Naive thymus-derived CD4-positive, alpha-beta T cell (primary cell): ENCODE measurements at places on chromosomes 6 and 20. TPM values are rescaled to one million over a fixed set of nuclear protein-coding genes. Genes with fewer than 3 reads are reported as not detected.

Gene SMLR1
- total RNA-seq: not detected

Gene GTSF1L
- total RNA-seq: not detected

Gene PIM1
- total RNA-seq: 537 and 550 TPM in 2 replicates

Gene DSP
- not detected for total RNA-seq

Gene CST9L
- not detected in 2 replicates for total RNA-seq

Gene C20orf96
- 5.7 TPM for total RNA-seq

Gene GPLD1
- 1.7 TPM for total RNA-seq
